Naive thymus-derived CD4-positive, alpha-beta T cell (primary cell): ENCODE measurements at places on chromosomes 11 and 22. TPM values are rescaled to one million over a fixed set of nuclear protein-coding genes. Genes with fewer than 3 reads are reported as not detected.

CCND1 gene
- total RNA-seq = 3.8 TPM

CHORDC1 gene
- 67.1 and 68.7 TPM in 2 replicates for total RNA-seq

BTBD18 gene
- total RNA-seq = not detected

MUC2 gene
- not detected in 2 replicates for total RNA-seq

ABCG4 gene
- total RNA-seq = 0.13 TPM

MMP12 gene
- total RNA-seq = not detected

TEX54 gene
- not detected for total RNA-seq

RNASEH2C gene
- total RNA-seq = 83.3 TPM

MS4A6E gene
- not detected for total RNA-seq

TRIM49 gene
- total RNA-seq = not detected

CDHR5 gene
- not detected for total RNA-seq

ADSL gene
- 61.5 TPM for total RNA-seq

PGA3 gene
- total RNA-seq = not detected

PGM2L1 gene
- 10.3 TPM for total RNA-seq

APOBEC3G gene
- 21.0 TPM for total RNA-seq

RASD2 gene
- total RNA-seq = 1.4 TPM

RIMBP3C gene
- total RNA-seq = 0.27 TPM

HSPB2 gene
- total RNA-seq = not detected

GLYAT gene
- not detected for total RNA-seq

ARHGAP42 gene
- total RNA-seq = not detected

GPHA2 gene
- total RNA-seq = not detected in 2 replicates

HEPACAM gene
- not detected for total RNA-seq
